GM04504 (cell line): ENCODE measurements at places on chromosomes 12 and 14.

DNA sequence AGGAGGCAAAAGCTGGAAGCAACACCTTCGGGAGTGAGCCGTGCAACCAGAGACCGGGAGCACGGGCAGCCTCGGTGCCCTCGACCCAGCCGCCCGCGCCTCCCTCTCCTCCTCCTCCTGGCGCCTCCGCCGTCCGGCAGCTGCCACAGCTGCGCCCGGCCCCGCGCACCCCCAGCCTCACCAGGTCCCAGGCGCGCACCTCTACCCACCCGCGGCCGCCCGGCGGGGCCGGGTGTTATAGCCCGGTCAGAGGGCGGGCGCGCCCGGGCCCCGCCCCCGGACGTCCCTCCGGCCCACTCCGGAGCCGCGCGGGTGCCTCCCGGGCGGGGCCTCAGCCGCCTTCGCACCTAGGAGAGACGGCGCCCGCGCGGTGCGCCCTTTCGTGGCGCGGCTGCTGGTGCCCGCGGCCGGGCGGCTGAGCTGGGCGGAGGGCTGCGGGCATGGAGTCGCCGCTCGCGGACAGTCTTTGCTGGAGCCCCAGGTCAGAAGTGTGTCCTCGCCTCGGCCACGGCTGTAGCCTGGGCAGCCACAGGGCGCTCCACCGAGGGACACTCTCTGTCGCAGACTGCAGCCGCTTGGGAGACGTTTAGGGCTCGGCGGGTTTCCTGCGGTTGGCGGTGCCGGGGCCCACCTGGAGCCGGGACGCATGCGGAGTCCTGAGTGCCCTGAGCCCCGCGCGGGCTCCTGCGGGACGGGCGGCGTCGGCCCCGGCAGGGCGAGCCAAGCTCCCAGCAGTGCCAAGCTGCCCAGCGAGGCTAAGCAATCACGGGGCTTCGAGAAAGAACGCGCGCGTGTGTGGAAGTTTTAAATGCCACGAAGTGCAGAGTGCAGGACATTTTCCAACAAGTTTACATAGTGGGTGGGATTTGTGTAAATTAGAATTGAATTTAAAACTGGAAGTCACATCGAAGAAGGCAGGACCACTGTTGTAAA lies at the start of gene CPM:
Gene CPM (minus strand): TSS at position 211 of the 933 bp plus-strand sequence. CDS start 334 bp downstream, outside the sequence.
- no peak for DNase-seq

DNA sequence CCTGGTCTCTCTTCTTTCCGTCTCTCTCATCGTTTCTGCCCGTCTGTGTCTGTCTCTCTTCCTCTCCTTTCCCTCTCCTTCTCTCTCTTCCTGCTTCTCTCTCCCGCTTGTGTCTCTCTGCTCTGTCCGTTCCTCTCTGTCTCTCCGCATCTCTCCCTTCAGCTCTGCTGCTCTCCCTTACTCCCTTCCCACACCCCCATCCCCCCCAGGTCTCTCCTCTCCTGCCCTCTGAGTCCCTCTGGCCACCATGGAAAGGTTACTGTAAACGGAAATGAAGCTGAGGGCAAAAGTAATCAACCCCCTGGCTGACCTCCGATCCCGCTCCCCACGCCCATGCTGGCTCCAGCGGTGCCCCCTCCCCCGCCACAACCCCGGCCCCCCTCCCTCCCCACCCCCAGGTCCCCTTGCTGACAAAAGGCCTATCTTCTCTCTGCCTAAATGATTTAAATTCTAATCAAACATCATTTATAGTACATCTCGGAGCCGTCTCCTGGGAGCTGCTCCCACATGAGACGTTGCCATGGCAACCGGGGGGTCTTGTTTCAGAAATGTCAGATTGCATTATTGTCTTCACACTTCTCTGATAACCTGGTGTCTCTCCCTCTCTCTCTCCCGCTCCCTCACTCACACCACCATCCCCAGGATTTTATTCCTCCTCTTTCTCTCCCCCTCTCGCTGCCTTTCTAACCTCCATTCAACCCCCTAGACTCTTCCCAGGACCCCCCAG lies 203.8 kb downstream of the RBM19 start:
- DNase-seq: no peak

DNA sequence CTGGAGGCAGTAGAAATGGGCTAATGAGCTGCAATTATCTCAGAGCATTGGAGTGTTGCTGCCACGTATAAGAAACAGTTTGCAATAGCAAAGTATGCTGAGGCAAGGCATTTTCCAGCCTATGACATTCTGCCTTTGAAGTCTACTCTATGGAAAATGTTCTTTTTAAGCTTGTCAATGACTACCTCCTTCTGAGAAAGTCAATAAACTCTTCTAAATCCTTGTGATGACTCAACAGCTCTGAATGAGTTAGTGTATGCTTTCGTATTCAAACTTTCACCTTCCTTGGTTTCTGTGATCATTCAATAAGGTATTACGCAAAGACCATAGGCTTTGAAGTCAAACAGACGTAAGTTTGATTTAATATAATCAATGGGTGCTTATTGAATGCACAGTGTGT lies 111.2 kb downstream of the CAPZA3 start:
- no peak for DNase-seq

GRCh38 chr12:118734266-118734665 lies 247.1 kb upstream of the SRRM4 start:
- DNase-seq: no peak

DNA sequence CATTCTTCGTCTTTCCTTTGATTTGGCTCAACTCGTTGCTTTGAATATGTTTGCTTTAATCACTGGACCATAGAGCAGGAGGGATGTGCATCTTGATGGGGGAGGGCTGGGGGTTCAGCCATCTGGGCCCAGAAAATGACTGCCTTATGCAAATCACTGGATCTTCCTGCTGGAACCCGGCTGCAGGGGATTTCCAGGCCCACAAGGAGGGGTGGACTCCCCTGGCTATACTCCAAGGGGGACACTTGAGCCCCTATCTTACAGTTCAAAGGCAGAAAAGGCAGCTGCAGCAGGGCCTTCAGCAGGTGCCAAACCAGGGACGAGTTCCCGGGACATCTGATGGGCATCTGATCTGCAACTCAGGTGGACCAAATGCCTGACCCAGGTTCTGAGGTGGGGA lies 122.5 kb downstream of the DICER1 start:
- no peak for DNase-seq
